Psoas muscle (tissue), 8 donors: ENCODE measurements at places on chromosomes 1 and 21. TPM values are rescaled to one million over a fixed set of nuclear protein-coding genes. Genes with fewer than 3 reads are reported as not detected.

Gene CFHR4
- total RNA-seq = not detected

Gene LRRC71
- not detected for total RNA-seq

Gene TMPRSS2
- total RNA-seq = not detected

Gene S100A5
- total RNA-seq = not detected

Gene RORC
- total RNA-seq = 37.5 TPM

Gene MYOM3
- 332 TPM for total RNA-seq

Gene MMEL1
- not detected for total RNA-seq

Gene RNU1-4
- total RNA-seq = 4,558 TPM

GRCh38 chr1:202281316-202282024, 60.3 kb downstream of the UBE2T start:
- no peaks in the 10 kb centered on the region for H3K27me3 ChIP-seq
- peaks cover 2% of the 10 kb centered on the region for H3K4me1 ChIP-seq
- no peaks in the 10 kb centered on the region for H3K36me3 ChIP-seq
- no peak for DNase-seq

DNA sequence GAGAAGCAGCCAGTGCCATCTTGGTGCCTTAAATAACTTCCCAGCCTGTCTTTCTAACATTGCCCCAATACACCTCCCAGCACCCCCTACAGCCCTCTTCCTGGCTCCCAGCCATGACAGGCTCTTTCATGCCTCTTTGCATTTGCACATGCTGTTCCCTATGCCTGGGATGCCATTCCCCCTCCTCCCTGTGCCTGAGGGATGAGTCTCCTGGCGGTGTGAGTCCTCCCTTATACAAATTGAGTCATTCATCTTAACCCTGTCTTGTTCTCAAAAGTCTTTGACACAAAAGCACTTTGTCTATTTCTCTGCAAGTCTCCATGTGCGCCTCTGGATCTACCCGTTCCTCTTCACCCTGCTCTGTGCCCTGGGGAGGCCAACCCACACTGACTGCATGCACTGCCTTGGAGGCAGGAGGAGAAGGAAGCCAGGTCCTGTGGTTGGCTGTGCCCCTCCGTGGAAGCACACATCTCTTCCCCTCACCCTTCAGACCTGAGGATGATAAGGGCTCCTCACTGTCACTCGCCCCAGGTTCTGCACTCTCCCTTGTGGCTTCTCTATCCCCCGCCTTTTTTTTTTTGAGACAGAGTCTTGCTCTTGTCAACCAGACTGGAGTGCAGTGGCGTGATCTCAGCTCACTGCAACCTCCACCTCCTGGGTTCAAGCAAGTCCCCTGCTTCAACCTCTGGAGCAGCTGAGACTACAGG, 25.1 kb downstream of the CDCP2 start:
- no peaks in the 10 kb centered on the region for H3K27me3 ChIP-seq
- H3K27ac ChIP-seq = no peak overlapping the region
- peaks cover 4% of the 10 kb centered on the region for H3K4me1 ChIP-seq
- no peaks in the 10 kb centered on the region for H3K36me3 ChIP-seq
- no peak for DNase-seq

- peak overlapping the region; percentile 85 for H3K4me3 ChIP-seq
- peaks cover 22% of the 10 kb centered on the region for H3K4me1 ChIP-seq
- H3K27me3 ChIP-seq = no peaks in the 10 kb centered on the region
- H3K27ac ChIP-seq = peak overlapping the region; percentile 96
- peak; percentile 91 for DNase-seq
Measured at GRCh38 chr1:12615865-12616708, 1.9 kb downstream of the DHRS3 start.

DNA sequence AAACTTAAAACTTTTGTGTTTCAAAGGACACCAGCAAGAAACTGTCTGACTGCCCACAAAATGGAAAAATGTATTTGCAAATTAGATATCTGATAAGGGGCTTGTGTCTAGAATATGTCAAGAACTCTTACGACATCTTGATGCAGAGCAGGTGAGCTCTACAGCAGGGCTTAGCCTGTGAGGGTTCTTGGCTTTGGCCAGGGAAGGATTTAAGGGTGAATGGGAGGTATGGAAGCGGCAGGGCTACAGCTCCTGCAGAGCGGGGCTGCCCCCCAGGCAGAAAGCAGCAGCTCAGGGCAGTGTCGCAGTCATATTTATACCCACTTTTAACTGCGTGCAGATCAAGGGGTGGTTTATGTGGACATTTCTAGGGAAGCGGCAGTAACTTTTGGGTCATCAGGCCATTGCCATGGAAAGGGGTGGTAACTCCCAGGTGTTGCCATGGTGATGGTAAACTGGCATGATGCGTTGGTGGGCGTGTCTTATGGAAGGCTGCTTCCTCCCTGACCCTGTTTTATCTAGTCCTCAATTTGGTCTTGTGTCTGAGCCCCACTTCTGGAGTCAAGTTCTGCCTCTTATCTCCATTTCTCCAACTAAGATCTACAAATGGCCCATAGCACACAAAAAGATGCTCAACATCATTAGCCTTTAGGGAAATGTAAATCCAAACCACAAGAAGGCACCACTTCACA, 23.2 kb downstream of the MORN1 start:
- H3K4me3 ChIP-seq = no peak overlapping the region
- H3K4me1 ChIP-seq = no peaks in the 10 kb centered on the region
- DNase-seq = no peak
- H3K36me3 ChIP-seq = no peaks in the 10 kb centered on the region
- H3K27me3 ChIP-seq = no peaks in the 10 kb centered on the region
- H3K27ac ChIP-seq = no peak overlapping the region

DNA sequence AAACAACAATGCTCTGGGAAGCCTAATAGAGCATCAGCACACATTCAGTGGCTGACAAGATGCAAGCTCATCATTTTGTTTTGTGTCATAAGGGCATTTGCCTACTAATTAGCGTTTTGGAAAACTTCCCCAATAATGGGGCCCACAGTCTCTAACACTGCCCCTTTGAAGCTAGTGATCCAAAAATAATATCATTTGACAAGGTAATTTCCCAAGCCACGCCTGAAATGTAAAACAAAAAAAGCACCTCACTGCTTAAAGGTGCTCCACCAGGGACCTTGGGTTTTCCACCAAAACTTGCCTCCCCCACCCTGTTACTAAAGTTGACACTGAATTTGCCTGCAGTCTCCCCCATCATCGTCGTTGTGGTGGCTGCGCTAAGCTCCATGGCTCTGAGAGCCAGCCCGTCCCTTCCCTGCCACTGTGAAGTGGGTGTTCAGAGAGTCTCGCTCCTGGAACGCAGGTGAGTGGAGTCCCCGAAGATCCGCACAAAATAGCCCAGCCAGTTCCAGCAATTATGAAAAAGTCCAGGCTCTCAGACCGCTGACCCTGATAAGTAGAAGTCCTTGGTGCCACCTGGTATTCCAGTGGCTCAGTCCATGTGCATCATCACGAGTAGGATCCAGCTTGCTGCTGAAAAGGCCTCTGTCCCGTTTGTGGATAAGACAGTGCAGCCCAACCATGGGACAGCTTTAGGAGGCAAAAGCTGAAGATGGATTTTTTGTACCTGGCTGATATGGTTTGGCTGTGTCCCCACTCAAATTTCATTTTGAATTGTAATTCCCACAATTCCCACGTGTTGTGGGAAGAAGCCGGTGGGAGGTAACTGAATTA, 52.2 kb downstream of the RAB3GAP2 start:
- H3K4me3 ChIP-seq = no peak overlapping the region
- no peaks in the 10 kb centered on the region for H3K27me3 ChIP-seq
- no peaks in the 10 kb centered on the region for H3K36me3 ChIP-seq
- no peak overlapping the region for H3K27ac ChIP-seq
- peaks cover 14% of the 10 kb centered on the region for H3K4me1 ChIP-seq

- peaks cover 1% of the 10 kb centered on the region for H3K27me3 ChIP-seq
- H3K27ac ChIP-seq = no peak overlapping the region
- no peaks in the 10 kb centered on the region for H3K36me3 ChIP-seq
- no peaks in the 10 kb centered on the region for H3K4me1 ChIP-seq
- no peak overlapping the region for H3K4me3 ChIP-seq
Measured at GRCh38 chr1:41449326-41449921, 35.1 kb downstream of the EDN2 start.

- no peak for DNase-seq
- no peak overlapping the region for H3K27ac ChIP-seq
- no peak overlapping the region for H3K4me3 ChIP-seq
Measured at GRCh38 chr1:202304375-202304774, 37.4 kb downstream of the UBE2T start.

GRCh38 chr21:34369741-34370140, 5.6 kb upstream of the SMIM11 start:
- no peak overlapping the region for H3K27ac ChIP-seq
- H3K27me3 ChIP-seq = no peaks in the 10 kb centered on the region
- H3K36me3 ChIP-seq = no peaks in the 10 kb centered on the region
- no peak for DNase-seq

DNA sequence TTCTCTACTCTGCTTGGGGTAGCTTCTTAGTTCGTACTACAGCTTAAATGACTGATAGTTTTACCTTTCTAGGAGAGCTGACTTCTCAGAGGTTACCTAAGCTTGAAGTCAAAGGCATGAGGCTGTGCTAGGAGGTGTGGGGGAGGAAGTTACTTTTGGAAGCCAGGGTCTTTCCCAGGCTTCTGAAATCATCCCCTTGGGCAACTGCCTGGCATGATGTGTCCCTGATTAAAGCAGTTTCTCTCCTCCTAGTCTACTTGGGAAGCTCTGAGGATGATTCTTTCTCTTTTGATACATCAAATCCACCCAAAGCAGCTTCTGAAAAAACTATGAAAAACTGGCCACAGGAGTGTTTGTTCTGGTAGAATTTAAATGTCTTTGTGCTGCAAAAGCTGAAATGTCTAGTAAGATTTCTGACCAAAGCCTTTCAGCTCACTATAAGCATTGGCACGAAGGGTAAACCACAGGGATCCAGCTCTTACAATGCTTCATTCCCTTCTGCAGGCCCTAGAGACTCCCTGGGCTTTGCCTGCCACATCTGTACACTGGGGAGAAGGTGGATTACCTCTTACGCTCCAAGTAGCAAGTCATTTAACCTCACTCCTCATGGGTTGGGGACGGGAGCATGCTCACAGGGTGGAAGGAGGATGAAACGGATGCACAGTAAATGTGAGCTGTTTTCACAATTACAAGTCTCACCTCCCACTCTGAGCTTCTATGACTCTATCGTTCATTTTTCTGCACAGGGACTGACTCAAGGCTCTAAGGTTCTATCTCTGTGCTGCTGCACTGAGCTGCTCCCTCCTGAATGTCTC, 59.6 kb downstream of the RUNX1 start:
- peaks cover 2% of the 10 kb centered on the region for H3K4me1 ChIP-seq
- no peak overlapping the region for H3K4me3 ChIP-seq
- no peaks in the 10 kb centered on the region for H3K36me3 ChIP-seq
- H3K27ac ChIP-seq = no peak overlapping the region
- DNase-seq = no peak

DNA sequence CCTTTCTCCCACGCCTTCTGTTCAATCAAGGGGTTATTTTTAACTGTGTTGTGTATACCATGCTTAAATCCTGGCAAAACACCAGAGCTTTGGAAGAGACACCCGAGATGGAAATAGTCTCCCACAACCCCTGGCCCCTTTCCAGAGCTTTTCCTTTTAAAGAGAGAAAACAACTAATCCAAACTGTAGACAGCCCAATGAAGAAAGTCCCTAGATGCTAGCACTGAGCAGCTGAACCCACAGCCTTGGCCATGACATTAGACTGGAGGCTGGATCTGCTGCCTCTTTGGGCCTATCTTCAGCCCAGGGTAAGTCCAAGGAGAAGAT, 64.9 kb upstream of the ARTN start:
- peak overlapping the region; percentile 61 for H3K27ac ChIP-seq
- H3K4me3 ChIP-seq = no peak overlapping the region

DNA sequence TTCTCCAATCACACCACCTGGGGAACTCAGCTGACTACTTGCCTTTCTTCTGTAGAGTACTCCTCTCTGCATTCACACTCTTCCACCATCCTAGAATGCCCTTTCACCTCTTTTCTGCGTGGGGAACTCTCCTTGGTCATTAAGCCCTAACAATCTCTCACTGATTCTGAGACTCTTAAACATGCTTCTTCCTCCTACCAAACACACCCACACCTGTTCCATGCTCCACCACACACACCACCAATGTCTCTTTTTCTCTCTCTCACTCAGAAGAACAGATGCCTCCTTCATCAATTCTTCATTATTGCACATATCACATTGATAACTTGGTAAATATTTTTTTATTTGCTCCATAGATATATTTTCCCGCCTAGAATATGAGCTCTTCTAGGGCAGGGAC, 53.6 kb downstream of the WARS2 start:
- H3K27me3 ChIP-seq = no peaks in the 10 kb centered on the region
- no peaks in the 10 kb centered on the region for H3K36me3 ChIP-seq
- H3K27ac ChIP-seq = no peak overlapping the region
- peaks cover 9% of the 10 kb centered on the region for H3K4me1 ChIP-seq

DNA sequence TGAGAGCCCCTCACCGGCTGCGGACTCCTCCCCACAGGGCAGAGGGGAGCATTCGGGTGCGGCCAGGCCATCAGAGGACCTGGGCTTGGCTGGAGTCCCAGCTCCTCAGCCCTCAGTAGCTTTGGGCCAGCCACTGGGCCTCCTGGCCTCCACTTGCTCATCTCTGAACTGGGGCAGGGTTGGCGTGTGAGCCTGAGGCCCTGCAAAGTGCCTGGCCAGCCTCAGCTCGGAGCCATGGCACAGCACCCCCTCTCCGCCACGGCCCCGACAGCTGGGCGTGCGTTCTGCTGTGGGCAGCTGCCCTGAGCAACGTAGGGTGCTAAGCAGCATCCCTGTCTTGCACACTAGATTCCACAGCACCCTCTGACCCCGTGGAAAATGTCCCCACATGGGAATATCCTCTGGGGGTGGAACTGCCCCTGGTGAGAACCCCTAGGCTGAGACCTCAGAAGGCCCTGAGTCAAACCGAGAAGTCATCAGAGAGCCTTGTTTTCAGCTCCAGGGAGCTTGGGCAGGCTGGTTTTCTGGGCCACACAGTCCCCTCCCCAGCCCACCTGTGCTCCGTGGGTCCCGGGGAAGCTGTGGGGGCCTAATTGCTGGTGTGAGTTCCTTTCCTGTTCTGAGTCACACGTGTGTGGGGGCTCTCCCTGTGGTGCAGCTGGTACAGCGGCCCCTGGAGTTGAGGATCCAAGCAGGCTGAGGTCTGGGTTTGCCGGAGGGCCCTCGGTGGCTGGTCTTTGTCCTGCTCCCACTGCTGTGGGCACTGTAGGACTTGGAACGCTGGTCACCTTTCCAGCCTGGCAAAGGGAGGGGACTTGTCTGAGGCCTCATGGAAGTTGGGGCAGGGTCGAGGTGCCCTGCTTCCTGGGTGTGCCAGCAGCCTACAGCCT, 24.5 kb downstream of the TP73 start:
- H3K27ac ChIP-seq = no peak overlapping the region
- no peak overlapping the region for H3K4me3 ChIP-seq
- H3K27me3 ChIP-seq = peaks cover 13% of the 10 kb centered on the region
- H3K4me1 ChIP-seq = no peaks in the 10 kb centered on the region
